RPMI7951 (cell line): ENCODE measurements at places on chromosomes 1 and 21. TPM values are rescaled to one million over a fixed set of nuclear protein-coding genes. Genes with fewer than 3 reads are reported as not detected.

IFNLR1 gene
- 11.7 and 12.8 TPM in 2 replicates for total RNA-seq

FAM72D gene
- total RNA-seq: 4.7 and 7.3 TPM in 2 replicates

PRKCZ gene
- total RNA-seq: 2.3 and 5.2 TPM in 2 replicates

NHLH1 gene
- not detected in 2 replicates for total RNA-seq

MATN1 gene
- total RNA-seq: 0.20 and 0.48 TPM in 2 replicates

MSH4 gene
- total RNA-seq: 0.10 TPM in 1 of 2 replicates, not detected in the other

PPIAL4G gene
- total RNA-seq: not detected in 2 replicates

SYNC gene
- total RNA-seq: 20.5 and 21.5 TPM in 2 replicates
